ENCODE measurements at places on chromosomes 6 and 20. TPM values are rescaled to one million over a fixed set of nuclear protein-coding genes. Genes with fewer than 3 reads are reported as not detected.

TFAP2A gene
- total RNA-seq, result not detected

GABRR1 gene
- not detected for total RNA-seq

IL20RA gene
- not detected for total RNA-seq

CALHM5 gene
- total RNA-seq, result not detected

EFHC1 gene
- 1.7 TPM for total RNA-seq

SLC2A10 gene
- not detected for total RNA-seq

HEBP2 gene
- total RNA-seq, result 16.2 TPM

WFDC2 gene
- total RNA-seq, result not detected

TMEM74B gene
- total RNA-seq, result 1.9 TPM

ZNF341 gene
- 7.1 TPM for total RNA-seq

IFT52 gene
- 18.6 TPM for total RNA-seq

TCP11 gene
- not detected for total RNA-seq

TRIM40 gene
- not detected for total RNA-seq

CLVS2 gene
- total RNA-seq, result not detected

SIRPB2 gene
- not detected for total RNA-seq

IRAK1BP1 gene
- 3.6 TPM for total RNA-seq

All from activated CD4-positive, alpha-beta T cell treated with anti-CD3 and anti-CD28 coated beads, Interleukin-2, amount 10 ng/mL, durations not matched to agents 24 days and 14 days (primary cell).